ENCODE measurements at places on chromosomes 1 and 21. TPM values are rescaled to one million over a fixed set of nuclear protein-coding genes. Genes with fewer than 3 reads are reported as not detected.

DNA sequence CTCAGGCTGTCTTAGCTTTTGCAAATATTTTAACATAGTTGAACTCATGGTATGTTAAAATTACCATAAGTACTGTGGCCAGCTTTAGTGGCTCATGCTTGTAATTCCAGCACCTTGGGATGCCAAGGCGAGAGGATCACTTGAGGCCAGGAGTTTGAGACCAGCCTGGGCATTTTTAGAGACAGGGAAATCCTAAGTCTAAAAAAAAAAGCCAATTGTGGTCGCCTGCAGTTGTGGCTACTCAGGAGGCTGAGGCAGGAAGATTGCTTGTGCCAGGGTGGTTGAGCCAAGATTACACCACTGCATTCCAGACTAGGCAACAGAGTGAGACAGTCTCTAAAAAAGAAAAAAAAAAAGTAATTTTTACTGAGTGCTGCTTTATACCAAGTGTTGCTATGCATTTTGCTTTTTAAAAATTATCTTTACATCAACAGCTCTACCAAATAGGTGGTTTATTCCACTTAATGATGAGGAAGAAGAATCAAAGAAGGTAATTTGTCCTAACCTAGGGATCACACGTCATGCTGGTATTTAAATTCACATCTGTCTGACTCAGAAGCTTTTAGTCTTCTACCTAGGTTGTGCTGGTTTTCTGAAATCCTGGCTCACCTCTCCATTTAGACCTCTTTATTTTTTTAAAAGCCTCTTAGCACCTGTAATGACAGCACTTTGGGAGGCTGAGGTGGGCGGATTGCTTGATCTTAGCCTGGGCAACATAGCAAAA, 16.8 kb downstream of the PPP1R12B start:
- no peaks in the 10 kb centered on the region for H3K4me1 ChIP-seq
- no peak overlapping the region for H3K4me3 ChIP-seq
- H3K27ac ChIP-seq: no peak overlapping the region

GRCh38 chr1:246029616-246030015, 477.5 kb downstream of the SMYD3 start:
- H3K27me3 ChIP-seq: no peaks in the 10 kb centered on the region
- no peak for DNase-seq
- no peak overlapping the region for H3K27ac ChIP-seq
- no peak overlapping the region for H3K4me3 ChIP-seq
- no peaks in the 10 kb centered on the region for H3K36me3 ChIP-seq
- peaks cover 6% of the 10 kb centered on the region for H3K4me1 ChIP-seq

Gene CFAP45
- 0.43 TPM for total RNA-seq

- H3K4me3 ChIP-seq: no peak overlapping the region
- peak; percentile 18 for DNase-seq
- H3K36me3 ChIP-seq: no peaks in the 10 kb centered on the region
- H3K4me1 ChIP-seq: no peaks in the 10 kb centered on the region
- no peak overlapping the region for H3K27ac ChIP-seq
- H3K27me3 ChIP-seq: no peaks in the 10 kb centered on the region
These were observed 17.0 kb downstream of the MARK1 start for GRCh38 chr1:220544901-220545303.

- H3K27ac ChIP-seq: no peak overlapping the region
- peaks cover 5% of the 10 kb centered on the region for H3K4me1 ChIP-seq
- H3K27me3 ChIP-seq: no peaks in the 10 kb centered on the region
- H3K36me3 ChIP-seq: no peaks in the 10 kb centered on the region
- no peak overlapping the region for H3K4me3 ChIP-seq
- no peak for DNase-seq
These were observed 245.6 kb upstream of the HOOK1 start for GRCh38 chr1:59569198-59569597.

GRCh38 chr1:162193815-162194214, 124.3 kb downstream of the NOS1AP start:
- H3K4me1 ChIP-seq: peaks cover 42% of the 10 kb centered on the region
- no peak for DNase-seq
- no peaks in the 10 kb centered on the region for H3K36me3 ChIP-seq
- peak overlapping the region; percentile 10 for H3K27ac ChIP-seq
- H3K27me3 ChIP-seq: no peaks in the 10 kb centered on the region

- H3K36me3 ChIP-seq: no peaks in the 10 kb centered on the region
- no peak overlapping the region for H3K4me3 ChIP-seq
- no peaks in the 10 kb centered on the region for H3K4me1 ChIP-seq
These were observed 11.0 kb downstream of the YIPF1 start for GRCh38 chr1:53878492-53879105.

Gene ANKRD65
- total RNA-seq: 6.5 TPM

Gene VAV3
- 44.4 TPM for total RNA-seq

Gene NAV1
- 15.2 TPM for total RNA-seq

Data from hepatocyte (in vitro differentiated cells).